ENCODE measurements at places on chromosomes 5 and 9. TPM values are rescaled to one million over a fixed set of nuclear protein-coding genes. Genes with fewer than 3 reads are reported as not detected.

PLCXD3 gene
- polyA plus RNA-seq, result 7.9 TPM

ANKRD34B gene
- polyA plus RNA-seq, result 0.05 TPM

COL5A1 gene
- 50.7 TPM for polyA plus RNA-seq

CCDC187 gene
- polyA plus RNA-seq, result 0.13 TPM

RASGRF2 gene
- 0.33 TPM for polyA plus RNA-seq

SLC4A9 gene
- polyA plus RNA-seq, result not detected

DPYSL3 gene
- 49.4 TPM for polyA plus RNA-seq

C9orf153 gene
- 0.97 TPM for polyA plus RNA-seq

PTGES gene
- 3.0 TPM for polyA plus RNA-seq

ITGA2 gene
- polyA plus RNA-seq, result 0.82 TPM

PFN3 gene
- polyA plus RNA-seq, result not detected

SOHLH1 gene
- polyA plus RNA-seq, result not detected

NUTM2G gene
- polyA plus RNA-seq, result 0.40 TPM

PIP5KL1 gene
- 3.4 TPM for polyA plus RNA-seq

DNAJA1 gene
- 202 TPM for polyA plus RNA-seq

ASPN gene
- polyA plus RNA-seq, result 0.24 TPM

PRLR gene
- not detected for polyA plus RNA-seq

GCNT4 gene
- not detected for polyA plus RNA-seq
